ENCODE measurements at places on chromosomes 13 and 19.

DNA sequence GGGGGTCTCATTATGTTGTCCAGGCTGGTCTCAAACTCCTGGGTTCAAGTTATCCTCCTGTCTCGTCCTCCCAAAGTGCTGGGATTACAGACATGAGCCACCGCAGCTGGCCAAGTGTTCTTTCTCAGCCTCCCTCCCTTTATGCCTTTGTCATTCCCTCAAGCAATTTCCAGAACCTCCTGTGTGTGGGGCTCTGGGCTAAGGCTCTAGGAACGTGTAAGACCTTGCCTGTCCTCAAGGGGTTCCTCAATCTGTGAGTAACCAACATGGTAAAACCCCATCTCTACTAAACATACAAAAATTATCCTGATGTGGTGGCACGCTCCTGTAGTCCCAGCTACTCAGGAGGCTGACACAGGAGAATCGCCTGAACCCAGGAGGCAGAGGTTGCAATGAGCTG, 15.5 kb upstream of the SPACA4 start:
- no peak for DNase-seq

DNA sequence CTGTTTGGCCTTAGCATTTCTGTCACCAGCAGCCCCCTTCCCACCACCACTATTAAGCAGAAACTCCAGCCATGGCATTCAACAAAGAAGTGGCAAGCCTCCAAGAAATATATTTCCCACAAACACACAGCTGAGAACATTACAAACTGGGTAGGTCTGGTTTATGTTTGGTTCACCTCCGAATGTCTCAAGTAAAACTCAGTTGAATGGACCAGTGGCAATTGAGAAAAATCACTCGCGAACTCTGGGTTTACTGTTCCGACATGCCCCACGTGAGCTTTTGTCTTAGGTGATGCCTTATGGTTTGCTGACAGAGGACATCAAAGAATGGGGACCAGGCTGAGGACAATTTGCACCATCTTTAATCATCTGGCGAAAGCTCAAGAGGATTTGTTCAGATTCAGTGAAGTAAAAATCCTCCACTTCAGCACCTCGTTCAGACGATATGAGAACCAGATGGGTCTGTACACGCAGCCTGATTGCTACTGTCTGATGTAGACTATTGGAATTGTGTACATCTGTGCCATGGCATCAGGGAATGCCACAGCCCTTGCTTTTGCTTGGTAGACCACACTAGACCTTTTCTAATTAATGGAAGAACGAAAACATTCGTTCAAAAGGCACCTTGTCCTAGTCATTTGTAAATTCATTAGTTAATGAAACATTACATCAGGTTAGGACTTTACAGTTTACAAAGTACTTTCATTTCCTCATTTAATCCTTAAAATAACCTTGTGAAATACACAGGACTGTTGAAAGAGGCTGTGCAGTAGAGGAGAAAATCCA, 59.4 kb downstream of the SLC10A2 start:
- DNase-seq: no peak

- no peak for DNase-seq
Observed at GRCh38 chr13:73876323-73876722, 257.9 kb downstream of the KLF12 start.

DNA sequence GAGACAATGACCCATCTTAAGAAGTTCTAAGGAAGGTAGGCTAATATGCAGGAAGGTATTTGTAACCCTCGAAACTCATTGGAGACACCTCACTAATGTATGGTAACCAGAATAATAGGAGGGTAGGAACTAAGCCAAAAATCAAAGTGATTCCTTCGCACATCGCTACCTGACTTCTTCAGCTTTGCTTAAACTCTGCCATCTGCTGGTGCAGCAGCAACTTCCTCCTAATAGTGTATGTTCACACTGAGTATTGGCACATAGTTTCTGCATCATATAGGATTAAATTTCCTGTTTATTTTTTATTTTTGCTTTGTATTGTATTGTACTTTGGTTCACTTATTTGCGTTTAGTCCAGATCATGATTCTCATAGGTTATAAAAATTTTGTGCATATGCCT, 676.2 kb downstream of the GPC5 start:
- no peak for DNase-seq

- DNase-seq: no peak
Observed at GRCh38 chr13:106156468-106156867, 379.0 kb downstream of the EFNB2 start.
